ENCODE measurements at places on chromosomes 5 and 9.

- DNase-seq = no peak
Measured at GRCh38 chr9:122389195-122389594, 18.4 kb downstream of the PTGS1 start.

DNA sequence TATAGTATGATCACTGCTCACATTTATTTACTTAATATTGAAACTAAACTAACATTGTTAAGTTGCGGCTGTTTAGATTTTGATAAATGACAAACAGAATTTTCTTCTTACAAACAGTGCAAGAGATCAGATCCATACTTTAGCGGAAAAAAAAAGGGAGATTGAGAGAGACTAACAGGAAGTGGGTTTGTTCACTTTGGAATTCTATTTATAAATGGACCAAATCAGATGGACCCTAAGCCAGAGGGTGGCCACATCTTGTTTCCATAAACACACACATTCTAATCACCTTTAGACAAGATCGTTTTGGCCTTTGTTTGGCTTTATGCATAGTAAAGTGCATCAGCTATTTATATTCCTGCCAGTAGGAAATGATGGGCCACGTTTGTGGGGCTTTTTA is 381.4 kb upstream of the CD180 start:
- no peak for DNase-seq

- DNase-seq = no peak
Measured at GRCh38 chr5:133876266-133876665, 92.2 kb downstream of the C5orf15 start.

DNA sequence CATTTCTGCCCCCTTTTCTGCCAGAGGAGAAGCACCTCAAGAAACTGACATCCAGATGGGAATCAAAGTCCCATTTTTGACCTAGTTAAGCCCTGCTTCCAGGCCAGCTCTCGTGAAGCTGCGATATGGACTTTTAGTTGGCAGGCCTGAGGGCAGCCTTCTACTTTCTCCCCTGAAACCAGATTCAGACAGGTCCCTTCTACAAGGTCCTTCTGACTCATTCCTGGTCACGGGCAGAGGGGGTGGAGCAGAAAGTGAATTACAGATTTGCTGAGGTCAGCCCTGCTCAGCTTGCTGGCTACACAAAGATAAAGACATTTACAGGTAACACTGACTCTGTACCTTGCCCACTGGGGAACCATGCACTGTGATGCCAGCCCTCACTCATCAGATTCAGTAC is 52.8 kb upstream of the TUT7 start:
- no peak for DNase-seq

GRCh38 chr9:105391288-105391687 is 56.5 kb upstream of the FSD1L start:
- DNase-seq = no peak

- no peak for DNase-seq
Measured at GRCh38 chr5:2217219-2217618, 334.5 kb upstream of the IRX4 start.

DNA sequence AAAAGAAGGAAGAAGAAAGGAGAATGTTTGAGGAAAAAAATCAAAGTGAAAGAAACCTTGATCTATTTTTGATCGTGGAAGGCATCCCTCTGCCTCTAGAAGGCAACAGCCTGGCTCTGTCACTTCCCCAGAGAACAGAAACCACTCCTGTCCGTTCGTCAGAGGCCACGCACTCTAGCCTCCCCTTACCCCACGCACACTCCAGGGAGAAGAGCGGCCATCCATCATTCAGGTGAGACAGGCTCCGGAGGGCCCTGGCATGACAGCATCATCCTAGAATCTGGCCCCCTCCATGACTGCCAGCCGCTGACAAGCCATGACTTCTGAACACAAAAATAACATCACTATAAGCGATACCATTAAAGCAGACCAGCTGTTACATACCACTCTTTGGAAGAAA is 135.8 kb downstream of the ROR2 start:
- no peak for DNase-seq

GRCh38 chr5:58462154-58462553 is 2.3 kb upstream of the PLK2 start:
- no peak for DNase-seq

DNA sequence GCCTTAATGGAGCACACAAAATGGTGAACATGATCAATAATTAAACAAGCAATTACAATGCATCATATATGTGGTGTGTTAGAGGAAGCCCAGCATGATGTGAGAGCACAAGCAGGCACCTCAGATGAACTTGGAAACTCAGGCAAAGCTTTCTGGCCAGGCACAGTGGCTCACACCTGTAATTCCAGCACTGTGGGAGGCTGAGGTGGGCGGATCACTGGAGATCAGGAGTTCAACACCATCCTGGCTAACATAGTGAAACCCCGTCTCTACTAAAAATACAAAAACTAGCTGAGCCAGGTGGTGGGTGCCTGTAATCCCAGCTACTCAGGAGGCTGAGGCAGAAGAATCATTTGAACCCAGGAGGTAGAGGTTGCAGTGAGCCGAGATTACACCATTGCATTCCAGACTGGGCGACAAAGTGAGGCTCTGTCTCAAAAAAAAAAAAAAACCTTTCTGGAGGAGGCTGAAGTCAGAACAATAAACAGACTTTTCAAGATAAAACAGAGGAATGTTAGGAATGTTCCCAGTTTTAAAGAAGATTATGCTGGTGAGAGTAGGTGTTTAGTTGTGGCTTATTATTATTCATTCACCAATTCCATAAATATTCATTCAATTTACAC is 159.4 kb downstream of the CEMIP2 start:
- DNase-seq = no peak

GRCh38 chr9:113624721-113625120 is 161.2 kb downstream of the RGS3 start:
- no peak for DNase-seq
